ENCODE measurements at places on chromosomes 4 and X.

- no peak for DNase-seq
These were observed 954.6 kb upstream of the LCORL start for GRCh38 chr4:18975916-18976808.

GRCh38 chr4:157600583-157600982, 380.1 kb downstream of the GRIA2 start:
- DNase-seq, result no peak

DNA sequence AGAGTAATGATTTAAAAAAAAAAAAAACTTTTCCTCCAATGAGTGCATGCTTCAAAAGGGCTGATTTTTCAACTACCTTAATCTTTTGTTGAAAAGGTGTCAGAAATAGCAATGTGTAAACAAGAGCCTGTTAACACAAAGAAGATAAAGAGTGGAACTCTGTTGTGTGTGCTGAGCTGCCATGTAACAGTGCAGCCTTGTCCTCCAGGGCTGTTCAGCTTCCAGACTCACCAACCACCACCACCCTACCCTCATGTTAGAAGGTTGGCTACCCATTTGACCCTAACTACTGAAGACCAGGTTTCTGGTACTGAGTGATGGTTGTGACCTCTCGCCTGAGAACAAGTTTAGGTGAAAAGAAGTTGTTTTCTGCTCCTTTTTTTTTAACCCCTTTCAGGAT, 222.8 kb upstream of the TEX13C start:
- no peak for DNase-seq

DNA sequence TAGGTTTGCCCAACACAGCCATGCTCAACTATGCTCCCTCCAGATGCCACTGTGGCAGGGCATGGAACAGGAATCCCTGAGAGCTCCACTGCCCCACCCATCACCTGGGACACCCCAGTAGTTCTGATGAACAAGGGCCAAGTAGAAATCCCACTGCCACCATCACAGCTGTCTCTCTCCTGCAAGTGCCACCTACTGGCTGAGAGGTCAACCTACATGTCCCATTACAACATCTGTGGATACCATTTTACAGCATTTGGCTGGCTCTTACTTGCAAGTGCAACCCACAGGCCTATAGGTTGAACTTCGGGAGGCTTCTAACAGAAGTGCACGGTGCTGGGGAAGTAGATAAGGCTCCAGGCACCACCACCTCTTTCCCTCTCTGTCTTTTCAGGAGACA, 142.5 kb downstream of the CXXC4 start:
- DNase-seq, result no peak

DNA sequence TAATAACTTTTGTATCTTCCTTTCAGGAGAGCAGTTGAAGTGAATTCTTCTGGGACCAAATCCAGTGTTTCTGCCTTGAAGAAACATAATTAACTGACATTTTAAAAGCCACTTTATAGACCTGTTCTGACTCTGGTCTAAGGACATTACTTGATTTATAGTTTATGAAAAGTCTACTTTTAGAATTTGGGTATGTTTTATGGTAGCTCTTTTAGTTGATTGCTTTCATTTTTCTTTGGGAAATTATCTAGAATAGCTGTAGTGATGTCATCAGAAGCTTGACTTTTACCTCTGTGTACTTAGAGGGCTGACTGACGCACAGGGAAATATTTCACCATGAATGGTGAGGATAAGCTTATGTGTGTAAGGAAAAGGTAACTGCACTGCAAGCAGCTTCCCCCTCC, 131.8 kb upstream of the LIMCH1 start:
- no peak for DNase-seq

- no peak for DNase-seq
These were observed 379.0 kb downstream of the INPP4B start for GRCh38 chr4:142467088-142467487.

GRCh38 chrX:2672084-2672483, 19.0 kb upstream of the CD99 start:
- DNase-seq, result no peak

DNA sequence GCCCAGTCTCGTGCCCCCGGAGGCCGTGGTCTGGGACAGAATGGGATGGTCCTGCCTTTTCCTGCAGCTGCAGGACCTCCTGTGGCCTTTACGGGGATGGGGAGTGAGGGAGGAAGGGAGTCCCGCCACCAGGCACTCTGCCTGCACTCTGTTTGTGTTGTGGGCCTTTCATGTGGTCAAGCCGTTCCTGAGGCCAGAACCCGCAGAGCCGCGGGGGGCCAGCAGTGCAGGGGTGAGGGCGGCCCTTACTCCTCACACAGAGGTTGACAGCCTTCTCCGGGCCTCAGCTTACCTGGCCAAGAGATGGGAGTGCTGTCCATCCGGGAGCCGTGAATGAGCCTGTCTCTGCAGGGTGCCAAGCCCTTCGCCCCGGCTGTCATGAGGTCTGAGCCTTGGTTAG, 230.7 kb downstream of the AFAP1 start:
- no peak for DNase-seq

- no peak for DNase-seq
These were observed 464.1 kb upstream of the TRAM1L1 start for GRCh38 chr4:117549524-117549923.

GRCh38 chr4:41485041-41485440, 52.9 kb upstream of the LIMCH1 start:
- no peak for DNase-seq

DNA sequence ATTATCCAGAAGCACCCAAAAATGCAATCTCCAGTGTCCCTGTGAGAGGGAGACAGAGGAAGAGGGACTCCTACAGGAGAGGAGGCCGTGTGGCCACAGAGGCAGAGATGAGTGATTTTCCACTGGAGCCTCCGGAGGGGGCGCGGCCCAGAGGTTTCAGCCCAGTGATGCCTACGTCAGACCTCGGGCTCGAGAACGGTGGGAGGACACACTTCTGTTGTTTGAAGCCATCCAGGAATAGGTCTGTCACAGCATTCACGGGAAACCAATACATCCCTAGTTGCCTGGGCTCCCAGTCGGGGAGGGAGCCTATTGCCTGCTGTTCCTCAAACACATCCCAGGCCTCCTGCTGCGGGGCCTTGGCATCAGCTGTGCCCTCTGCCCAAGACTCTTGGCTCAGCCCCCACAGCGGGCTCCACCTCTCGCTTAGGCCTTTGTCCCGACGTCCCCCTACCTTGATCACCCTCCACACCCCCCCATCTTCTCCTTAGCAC, 39.2 kb upstream of the HMX1 start:
- DNase-seq, result no peak

- no peak for DNase-seq
These were observed 5.8 kb downstream of the CNKSR2 start for GRCh38 chrX:21379991-21380390.

- DNase-seq, result no peak
These were observed 176.9 kb upstream of the HS3ST1 start for GRCh38 chr4:11605597-11605996.

GRCh38 chr4:85370400-85371032, 104.4 kb upstream of the ARHGAP24 start:
- DNase-seq, result no peak

DNA sequence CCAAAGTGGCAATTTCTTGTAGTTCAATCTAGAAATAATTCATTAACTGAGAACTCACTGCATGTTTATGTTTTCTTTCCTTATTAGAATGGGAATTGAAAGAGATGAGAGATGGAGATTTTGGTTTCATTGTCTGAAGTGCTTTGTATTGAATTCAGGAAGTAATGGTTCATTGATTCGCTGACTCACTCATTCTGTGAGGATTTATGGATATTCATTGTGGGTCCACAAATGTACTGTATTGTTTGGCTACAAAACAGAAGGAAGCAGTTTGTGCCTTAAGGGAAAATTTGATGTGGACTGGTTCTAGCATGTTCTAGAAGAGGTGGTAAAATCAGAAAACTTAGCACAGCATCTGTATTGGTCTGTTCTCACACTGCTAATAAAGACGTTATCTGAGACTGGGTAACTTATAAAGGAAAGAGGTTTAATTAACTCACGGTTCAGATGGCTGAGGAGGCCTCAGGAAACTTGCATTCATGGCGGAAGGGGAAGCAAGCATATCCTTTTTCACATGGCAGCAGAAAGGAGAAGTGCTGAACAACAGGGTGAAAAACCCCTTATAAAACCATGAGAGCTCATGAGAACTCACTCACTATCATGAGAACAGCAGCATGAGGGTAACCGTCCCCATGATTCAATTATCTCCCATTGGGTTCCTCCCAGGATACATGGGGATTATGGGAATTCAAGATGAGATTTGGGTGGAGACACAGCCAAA, 132.3 kb upstream of the VCX3A start:
- no peak for DNase-seq

GRCh38 chrX:9681011-9681410, 84.6 kb downstream of the GPR143 start:
- no peak for DNase-seq

DNA sequence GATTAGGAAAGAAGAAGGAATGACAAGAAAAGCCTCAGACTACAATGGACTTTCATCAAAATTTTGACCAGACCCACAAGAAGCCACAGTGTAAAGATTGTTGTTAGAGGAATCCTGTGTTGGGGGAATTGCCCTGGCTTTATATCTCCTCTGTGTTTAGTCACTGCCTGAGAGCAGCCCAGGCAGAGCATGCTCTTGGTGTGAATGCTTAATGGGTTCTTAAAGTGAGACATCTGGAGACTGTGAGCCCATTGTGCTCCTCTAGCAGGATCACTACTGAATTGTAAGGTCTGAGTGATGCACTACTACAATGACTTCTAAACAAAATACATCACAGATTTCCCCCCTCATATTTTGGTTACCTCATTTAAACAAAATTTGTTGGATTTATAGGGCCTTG, 1860.5 kb upstream of the ADGRL3 start:
- DNase-seq, result no peak

GRCh38 chr4:52864793-52865192, 2.7 kb downstream of the RASL11B start:
- no peak for DNase-seq

DNA sequence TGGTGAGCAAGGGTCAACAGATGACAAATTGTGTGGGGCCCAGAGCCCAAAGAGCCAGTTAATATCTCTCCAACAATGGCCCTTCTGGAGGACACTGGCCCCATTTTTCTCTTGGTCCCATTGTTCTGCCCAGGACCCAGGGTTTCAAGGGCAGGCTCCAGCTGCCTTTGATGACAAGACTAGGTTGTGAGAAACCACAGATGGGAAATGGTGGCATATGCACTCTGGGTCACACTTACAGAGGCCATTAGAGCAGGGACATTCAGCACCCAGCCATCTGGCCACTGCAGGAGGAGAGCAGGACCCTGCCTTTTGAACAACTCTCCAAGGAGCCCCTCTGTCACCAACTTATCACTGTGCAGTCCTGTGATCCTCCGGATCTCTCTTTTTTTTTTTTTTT, 49.7 kb upstream of the KIAA1210 start:
- no peak for DNase-seq

GRCh38 chrX:148466292-148466691, 34.1 kb upstream of the AFF2 start:
- DNase-seq, result no peak

- no peak for DNase-seq
These were observed 7.8 kb upstream of the CTAG2 start for GRCh38 chrX:154661170-154661569.

DNA sequence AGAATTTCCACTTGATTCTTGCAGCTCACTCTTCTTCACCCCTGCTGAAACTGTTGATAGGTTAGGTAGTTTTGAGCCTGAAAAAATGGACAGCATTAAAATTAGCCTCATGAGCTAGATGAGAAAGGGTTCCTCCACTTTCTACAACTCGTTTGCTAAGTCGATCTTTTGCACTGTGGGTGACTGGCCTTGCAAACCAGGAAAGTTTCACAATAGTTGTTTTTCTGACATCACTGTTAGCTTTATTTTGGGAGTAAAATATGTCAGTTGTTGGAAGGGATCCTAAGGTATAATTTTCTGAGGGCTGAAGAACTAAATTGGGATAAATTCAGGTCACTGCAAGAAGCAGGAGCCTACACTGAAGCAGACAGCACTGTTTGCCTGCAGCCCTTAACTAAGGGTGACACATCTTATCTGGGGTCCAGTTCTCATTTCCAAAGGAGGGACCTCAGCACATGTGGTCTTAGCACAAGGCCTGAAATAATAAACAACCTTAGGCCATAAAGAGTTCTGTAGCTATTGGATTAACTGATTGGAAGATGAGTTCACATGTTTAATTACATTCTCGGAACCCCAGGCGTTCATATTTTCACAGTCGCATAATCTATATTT, 29.1 kb downstream of the ANAPC4 start:
- no peak for DNase-seq

DNA sequence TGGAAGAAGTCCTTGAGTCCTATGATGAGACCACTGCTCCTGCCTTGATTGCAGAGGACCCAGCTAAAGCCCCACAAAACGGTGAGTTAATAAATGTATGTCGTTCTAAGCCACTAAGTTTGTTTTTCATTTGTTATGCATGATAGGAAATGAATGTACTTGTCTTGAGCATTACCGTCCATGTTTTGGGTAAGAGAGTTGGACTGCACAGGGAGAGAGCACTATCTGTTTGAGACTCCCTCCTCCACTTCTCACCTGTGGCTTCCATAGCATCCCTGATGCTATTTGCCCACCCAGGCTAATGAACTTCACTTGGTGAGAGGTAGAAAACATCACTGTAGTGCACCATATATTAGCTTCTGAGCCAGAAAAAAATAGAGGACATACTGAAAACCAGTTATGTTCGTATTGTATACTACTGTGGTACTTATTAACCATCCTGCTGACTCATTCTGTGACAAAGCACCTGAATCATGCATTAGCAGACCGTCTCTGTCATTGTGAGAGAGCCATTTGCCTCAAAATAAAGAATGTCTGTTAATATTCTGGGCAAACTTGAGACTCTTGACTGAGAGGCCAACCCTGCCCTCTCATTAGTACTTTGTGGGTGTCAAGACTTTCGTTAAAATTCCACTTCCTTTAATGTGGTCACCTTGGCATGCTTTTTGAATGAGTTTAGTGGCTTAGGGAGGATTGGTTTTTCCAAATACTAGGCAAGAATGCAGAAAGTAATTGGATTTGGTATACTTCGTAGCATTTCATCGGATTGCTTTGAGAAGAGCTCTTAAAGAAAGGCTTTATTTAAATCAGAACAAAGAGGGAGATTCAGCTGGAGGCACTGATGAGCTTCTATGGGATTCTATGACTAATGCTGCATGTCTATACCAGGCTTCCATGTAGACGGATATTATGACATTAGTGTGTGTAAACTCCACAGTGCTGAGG, 99.3 kb upstream of the GRPR start:
- DNase-seq, result no peak

GRCh38 chr4:8688041-8688907, 95.7 kb downstream of the CPZ start:
- DNase-seq, result no peak

DNA sequence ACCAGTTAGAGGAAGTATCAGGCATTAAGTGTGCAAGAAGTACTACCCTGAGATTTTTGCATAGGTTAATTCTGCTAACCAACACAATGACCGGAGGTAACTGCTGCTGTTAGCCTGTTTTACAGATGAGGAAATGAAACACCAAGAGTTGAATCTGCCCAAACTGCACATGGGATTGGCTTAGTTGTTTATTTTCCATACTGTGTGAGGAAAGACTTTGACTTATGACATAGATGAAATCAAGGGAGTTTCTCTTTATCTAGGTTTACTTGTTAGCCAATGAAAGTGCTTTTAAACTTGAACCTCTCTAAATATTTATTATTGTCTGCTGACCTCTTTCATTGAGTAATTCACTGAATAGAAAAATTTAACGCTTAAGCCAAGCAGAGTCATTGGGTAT, 10.3 kb downstream of the GUCY1B1 start:
- DNase-seq, result no peak

- DNase-seq, result no peak
These were observed 143.5 kb downstream of the MGST2 start for GRCh38 chr4:139808808-139809756.
